ENCODE measurements at places on chromosomes 6 and 20.

GRCh38 chr20:33770005-33770404, 38.2 kb downstream of the ZNF341 start:
- DNase-seq, result no peak

- no peak for DNase-seq
Measured at GRCh38 chr6:98931696-98932095, 16.1 kb downstream of the FBXL4 start.

GRCh38 chr6:53587291-53587690, 42.4 kb upstream of the GCLC start:
- DNase-seq, result no peak

DNA sequence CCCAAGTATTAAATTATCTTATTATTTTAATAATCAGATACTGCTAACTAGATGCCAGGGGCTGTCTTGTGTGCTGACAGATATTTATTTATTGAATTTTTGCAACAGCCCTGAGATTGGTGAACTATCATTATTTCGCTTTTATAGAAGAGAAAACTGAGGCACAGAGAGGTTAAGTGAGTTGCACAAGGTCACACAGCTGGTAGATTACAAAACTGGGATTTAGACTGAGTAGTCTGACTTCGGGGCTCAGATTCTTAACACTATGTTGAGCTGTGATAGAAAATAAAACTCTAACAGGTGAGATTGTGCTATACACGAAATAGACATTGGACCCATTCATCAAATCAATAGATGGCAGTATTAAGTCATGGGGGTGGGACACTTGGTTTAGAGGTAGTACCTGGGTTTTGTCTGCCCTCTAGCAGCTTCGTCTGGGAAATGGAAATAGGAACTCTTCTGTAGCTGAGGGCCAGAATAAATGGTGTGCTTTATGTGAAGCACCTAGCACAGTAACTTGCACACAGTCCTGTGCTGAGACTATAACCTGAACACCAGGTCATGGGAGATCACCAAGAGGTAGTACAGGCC, 113.4 kb downstream of the B3GAT2 start:
- no peak for DNase-seq

DNA sequence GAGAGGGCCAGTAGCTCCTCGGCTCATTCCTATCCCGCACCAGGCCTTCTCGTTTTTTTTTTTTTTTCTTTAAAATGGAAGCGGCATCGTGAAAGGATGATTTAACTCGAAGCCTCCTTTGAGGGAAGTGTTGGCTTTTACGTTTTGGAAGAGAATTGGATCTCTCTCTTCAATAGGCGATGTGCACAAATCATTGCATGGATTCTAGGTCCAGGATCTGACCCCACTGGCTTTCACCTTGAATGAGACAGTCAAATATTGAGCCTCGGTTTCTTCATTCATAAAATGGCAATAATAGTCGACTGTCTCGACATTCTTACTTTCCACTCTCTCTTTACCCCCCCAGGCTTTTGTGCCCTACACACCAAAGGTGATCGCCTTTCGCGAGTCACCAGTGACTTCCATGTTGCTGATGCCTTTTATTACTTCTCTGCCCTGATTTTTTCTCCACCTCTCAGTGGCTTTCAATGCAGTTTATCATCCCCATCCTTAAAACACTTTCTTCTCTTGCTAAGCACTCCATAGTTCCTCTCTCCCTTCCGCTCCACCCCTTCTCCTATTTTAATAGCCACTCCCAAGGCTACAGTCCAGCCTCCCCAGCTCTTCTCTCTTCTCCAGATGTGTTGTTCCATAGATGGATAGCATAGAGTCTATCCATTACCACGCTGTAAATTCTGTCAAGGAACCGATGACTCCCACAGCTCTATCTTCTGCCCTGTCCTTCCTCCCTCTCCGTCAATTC, 473 bp upstream of the DTNBP1 start:
- peak; percentile 23 for DNase-seq

- DNase-seq, result no peak
Measured at GRCh38 chr20:46306743-46307138, 1.6 kb downstream of the CDH22 start.

GRCh38 chr6:47000842-47001241, 41.3 kb downstream of the ADGRF1 start:
- no peak for DNase-seq

DNA sequence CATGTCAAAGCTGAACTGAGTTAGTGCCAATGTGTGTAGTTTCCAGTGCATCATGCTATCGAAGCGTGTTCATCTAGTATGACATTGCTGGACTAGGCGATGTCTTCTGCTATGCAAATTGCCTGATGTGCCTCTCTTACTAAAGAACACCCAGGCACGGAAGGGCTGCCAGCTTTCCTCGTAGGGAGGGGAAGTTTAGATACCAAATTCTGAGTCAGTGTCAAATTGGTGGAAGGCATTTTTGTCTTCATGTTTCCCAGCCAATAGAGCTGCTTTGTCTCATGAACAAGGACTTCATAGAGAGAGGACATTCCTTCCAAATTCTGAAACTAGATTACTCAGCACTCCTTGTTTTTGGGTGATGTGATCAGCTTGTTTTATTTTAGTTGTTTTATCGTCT, 320.1 kb downstream of the BTBD3 start:
- no peak for DNase-seq

DNA sequence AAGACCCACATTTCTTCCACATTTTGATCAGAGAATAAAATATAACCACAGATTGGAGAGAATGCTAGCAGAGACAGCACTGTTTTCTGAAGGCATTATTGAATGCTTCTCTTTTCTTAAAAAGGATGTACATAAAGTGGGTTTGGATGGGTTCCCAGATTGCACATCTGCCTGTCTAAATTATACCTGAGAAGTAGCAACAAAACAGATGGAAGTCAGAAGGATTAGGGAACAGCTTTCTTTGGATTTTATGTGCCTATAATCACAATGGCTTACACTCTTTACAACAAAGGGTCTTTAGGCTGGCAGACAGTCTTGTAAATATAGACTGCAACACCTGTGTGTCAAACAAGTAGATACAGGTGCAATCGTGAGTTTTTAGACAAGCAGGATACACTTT, 622.2 kb upstream of the MANEA start:
- no peak for DNase-seq

DNA sequence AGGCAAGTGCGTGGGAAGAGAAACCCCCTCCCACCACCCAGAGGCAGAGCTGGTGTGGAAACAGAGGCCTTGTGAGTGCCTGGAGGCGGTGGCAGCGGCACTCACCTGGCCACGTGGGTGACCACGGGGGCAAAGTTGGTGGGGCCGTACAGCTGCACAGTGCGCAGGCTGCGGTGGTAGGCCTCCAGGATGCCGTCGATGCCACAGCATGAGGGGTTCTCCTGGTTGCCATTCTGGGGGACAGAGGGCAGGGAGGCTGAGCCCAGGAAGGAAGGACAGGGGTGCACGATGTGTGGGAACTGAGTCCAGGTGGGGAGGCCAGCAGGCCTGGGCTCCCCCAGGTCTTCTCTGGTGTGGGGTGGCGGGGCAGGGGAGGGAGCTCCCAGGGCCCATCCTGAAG, 47.7 kb downstream of the RAB44 start:
- DNase-seq, result no peak

GRCh38 chr20:22404419-22405170, 179.8 kb downstream of the FOXA2 start:
- DNase-seq, result no peak

GRCh38 chr20:10842116-10842515, 168.3 kb upstream of the JAG1 start:
- DNase-seq, result no peak

DNA sequence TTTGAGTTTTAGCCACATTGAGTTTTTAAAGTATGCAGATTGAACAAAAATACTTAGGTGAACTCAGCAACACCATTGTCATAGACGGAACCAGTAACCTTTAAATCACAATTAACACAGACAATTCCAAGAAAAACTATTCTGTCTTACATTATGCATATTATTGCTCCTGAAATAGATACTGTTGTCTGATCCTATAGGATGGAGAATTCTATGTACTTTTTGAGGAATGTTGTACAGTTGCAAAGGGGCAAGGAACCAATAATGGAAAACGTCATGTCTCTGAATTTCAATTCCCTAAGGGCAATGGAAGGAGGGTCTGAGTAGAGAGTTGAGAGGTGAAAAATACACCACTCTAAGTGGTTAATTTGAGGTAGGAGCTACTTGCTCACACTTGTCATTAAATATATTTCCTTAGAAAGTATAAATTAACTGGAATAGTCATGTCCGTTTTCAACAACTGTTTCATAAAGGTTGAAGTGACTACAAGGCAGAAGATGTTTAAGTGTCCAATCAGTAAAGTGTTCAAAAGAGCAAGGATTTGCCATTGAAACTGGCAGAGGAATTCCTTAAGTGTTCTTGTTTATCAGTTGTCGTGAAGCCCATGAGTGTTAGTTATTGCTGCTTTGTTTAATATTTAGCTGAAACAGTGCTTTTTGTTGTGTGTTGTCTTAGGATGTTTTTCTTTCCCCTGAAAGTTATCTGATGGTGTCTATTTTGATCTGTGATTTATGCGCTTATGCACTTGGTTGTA, 1.3 kb downstream of the NKAIN2 start:
- no peak for DNase-seq

- no peak for DNase-seq
Measured at GRCh38 chr6:170438861-170439260, 114.2 kb downstream of the PSMB1 start.

- no peak for DNase-seq
Measured at GRCh38 chr6:76615395-76615794, 542.9 kb upstream of the IMPG1 start.

- DNase-seq, result no peak
Measured at GRCh38 chr20:61974357-61974665, 91.4 kb downstream of the TAF4 start.

Measured in activated T-cell treated with anti-CD3 and anti-CD28 coated beads, Interleukin-2, amount 50 U/mL, for 48 hours (primary cell).